ENCODE measurements at places on chromosomes 1 and 21.
A peak's percentile ranks its signal among the peaks of the same experiment; 100 is the strongest.

- no peak for DNase-seq
Measured at GRCh38 chr1:220889848-220890287, 10.6 kb downstream of the HLX start.

- no peak for DNase-seq
Measured at GRCh38 chr1:66033781-66034180, 241.1 kb downstream of the PDE4B start.

DNA sequence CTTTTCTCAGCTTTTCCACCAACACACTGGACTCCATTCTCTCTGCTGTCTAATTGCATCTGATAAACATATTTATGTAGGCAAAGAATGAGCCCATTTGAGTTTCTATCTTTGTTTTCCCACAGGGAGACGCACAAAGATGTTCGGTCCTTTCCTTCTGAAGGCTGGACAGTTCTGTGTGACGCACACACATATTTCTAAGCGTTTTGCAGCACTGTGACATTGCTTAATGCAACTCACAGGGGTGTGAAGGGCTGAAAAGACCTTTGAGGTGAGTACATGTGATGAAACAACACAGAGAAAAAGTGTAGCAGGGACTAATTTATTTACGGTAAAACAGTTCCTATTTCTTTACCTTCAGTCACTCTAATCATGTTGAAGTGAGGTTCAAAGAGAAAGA, 323.1 kb upstream of the RUNX1 start:
- DNase-seq = no peak

- DNase-seq = no peak
Measured at GRCh38 chr1:205834751-205835150, 15.2 kb downstream of the PM20D1 start.

GRCh38 chr1:214029796-214030195, 42.0 kb downstream of the PROX1 start:
- DNase-seq = no peak

DNA sequence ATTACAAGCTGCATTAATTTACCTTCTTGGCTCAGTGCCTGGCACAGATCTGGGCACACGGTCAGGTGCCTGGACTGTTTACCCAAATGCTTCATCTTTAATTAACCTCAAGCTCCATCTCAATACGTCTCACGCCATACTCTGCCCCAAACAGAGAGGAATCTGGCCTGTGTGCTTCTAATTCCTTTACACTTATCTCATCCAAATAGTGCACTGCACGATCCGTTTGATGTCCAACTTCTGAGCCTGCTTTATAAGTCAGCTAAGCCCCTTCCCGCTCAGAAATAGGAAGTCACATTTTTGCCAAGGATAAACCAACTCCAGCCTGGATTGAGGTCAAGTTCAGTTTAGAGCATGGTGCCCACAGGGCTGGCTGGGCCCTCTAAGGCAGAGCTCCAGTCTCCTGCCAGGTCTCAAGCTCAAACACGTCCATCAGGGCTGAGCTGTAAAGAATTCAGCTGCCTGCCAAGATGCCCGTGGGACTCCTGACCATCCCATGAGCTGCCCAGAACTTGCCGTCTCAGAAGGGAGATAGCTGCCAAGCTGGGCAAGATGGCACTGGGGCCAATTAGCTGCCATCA, 233.5 kb downstream of the TRABD2B start:
- no peak for DNase-seq

DNA sequence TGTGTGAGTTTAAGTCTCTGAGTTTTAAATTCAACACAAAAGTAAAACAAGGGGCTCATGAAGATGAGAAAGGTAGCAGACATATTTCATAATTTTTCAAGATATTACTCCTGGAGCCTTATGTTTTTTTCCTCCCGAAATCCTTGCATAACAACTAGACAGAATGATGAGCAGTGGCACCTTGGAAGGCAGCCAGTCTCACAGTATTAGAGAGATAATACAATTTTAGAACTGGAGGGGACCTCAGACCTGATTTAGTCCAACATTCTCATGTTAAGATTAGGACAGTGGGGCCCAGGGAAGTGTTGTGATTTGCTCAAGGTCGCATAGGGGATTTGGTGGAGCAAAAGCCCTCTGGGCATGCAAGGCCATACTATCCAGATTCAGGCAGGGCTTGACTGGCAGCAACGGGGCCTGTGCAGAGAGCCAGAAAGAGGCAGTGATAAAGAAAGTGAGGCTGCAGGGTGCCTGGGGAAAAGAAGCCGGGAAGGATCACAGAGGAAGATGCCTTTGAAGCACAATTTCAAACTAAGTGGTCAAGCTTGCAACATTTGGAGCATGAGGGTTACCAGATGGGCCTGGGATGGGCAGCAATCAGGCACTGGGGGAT, 31.4 kb upstream of the BCL9 start:
- DNase-seq = no peak

DNA sequence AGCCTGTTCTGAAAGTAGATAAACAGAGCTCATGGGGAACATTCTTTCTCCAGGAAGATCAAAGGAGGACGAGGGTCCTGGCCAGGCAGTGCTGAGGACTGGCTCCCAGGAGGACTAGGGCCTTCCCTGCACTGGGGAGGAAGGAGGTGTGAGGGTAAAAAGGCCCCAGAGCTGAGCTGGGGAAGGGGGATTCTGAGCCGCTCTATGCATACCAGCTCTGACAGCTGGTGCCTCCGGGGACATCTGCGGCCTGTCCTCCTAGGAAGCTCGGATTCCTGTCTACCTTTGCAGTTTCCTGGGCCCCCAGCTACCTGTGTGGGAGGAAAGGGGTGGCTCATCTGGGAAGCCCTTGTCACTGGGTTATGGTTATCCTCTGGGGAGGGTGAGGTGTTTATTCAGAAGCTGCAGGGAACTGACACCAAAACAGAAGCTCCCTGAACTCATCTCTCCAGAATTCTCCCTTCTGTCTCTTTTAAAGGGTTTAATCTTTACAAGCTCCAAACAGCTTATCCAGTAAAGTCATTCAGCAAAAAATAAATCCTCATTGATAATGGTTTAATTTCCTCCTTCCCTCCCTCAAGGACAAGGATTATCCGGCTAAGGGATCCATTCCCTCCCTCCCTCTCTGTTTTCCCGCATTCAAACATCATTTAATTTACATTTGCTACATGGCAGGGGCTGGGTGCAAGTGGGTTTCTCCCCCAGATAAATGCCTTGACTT, 31.0 kb downstream of the NENF start:
- no peak for DNase-seq

DNA sequence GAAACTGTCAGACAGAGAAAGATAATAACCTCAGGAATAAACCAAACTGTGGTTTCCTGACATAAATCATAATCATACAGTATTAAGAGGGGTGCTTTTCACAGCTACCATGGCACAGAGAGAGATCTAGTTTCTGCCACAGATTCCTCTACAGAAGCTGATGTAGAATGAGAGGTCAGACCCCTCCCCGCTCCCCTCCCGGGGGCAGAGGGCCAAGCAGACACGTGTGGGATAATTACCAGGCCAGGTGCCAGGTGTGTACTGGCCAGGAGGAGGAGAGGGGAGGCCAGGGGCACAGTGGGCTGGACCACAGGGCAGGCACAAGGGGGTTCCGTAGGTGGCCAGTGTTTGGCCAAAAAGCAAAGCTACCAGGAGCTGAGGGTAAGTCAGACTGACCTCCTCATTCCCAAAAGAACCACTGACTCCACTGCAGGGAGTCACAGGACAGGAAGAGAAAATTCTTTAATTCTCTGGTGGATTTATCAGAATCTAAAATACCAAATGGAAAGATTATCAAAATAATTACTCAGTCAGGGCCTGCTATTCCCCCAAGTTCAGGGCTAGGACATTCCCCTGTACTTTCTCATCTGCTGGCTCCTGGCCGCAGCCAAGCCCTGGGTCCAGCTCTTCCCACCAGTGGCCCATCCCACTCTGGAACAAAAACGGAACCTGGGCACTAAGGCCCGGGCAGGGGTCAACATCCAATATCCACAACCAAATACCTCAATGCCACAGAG, 30.0 kb downstream of the C2CD2 start:
- no peak for DNase-seq

- no peak for DNase-seq
Measured at GRCh38 chr1:177252877-177253276, 82.1 kb downstream of the BRINP2 start.

DNA sequence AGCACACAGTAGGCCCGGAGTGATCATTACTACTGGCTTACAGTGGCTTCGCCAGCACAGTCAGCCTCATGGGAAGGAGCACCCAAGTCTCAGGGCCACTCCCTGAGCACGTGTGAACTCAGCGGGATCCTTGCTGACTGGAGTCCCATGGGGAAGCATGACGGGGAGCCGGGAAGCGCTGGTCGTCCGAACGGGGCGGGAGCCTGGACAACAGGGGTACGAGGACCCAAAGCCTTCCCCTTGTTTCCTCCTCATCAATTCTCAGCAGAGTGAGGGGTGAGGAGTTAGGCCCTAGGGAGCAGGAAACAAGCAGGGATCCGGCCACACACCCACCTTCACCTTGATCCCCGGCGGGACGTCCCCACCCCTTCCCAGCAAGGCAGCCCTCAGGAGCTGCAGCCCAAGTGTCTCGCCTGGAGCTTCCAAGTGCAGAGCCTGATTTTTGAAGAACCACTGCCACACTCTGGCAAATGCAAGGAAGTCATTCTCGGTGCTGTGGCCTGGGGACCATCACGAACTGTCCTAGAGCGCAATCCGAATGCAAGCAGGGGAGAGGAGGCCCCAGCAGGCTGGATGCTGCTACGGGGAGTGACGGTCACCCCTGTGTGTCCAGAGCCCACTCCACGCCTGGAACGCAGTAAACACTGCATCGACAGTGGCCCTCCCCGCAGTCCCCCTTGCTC, 35.5 kb downstream of the TOMM20 start:
- no peak for DNase-seq

DNA sequence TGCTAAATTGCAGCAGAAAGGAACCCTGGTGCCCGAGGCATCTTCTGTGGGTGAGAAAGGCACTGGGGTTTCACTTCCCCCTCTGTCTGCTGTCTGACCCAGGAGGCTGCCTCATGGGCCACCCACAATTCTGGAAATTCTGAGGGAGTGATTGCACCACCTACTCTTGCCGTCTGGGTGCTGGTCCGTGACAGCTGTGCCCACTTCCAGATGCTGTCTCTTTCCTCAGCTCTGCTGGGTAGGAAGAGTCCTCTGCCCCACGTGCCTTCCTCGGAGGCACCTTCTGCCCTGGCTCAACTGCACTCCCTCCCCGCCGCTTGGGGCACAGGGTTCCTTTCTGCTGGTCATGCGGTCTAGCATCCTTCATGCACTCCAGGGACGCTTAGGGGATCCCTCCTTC, 96.3 kb downstream of the ARHGEF10L start:
- DNase-seq = peak; percentile 42

DNA sequence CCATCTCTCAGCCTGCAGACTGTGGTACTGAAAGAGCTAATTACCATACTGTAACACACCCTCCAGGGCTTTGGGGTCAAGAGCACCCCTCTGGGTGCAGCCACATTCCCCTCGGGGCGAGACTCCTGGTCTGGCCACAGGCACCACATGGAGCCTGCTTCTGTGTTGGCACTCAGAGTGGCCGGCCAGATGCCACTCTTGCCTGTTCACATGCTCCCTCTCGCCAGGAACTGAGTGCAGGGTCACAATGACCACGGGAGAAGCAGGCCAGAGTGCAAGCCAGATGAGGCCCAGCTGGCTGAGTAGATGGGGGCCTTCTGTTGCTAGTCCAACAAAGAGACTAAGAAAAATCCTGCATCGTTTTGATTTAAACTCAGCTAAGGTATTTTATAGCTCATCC, 864.0 kb downstream of the KCNT2 start:
- no peak for DNase-seq

DNA sequence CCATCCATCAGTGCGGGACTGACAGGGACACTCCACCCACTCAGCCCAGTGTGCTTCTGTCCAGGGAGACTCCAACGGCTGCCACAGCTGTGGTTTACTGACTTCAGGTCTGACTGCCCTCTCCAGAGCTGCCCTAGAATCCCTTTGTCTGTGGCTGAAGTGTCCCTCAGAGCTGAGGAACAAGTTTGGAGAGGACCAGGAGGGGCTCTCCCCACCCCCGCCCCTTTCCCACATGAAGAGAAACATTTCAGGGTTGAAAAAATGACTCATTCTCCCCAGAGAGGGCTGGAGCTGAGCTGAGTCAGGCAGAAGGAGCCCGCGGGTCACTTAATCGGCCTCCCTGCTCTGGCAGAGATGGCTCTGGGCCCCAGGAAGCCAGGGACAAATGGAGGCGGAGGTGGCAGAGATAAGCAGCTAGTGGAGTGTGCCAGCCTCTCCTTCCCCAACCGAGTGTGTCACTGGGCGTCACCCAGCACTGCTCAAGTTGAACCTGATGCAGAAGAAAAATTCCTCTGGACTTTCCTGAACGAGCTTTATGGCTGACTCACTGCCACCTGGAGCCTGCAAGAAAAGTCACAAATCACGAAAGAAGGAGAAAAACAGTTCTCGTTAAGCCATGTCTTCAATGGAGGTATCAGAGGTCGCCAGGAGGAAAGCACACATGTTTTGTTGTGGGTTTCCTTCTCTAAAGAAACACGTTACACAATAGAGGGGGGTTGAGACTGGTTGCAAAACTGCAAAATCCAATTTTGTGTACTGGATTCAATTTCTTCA, 34.3 kb upstream of the ECE1 start:
- no peak for DNase-seq

Data from amygdala (tissue), 56 donors.